ENCODE measurements at places on chromosomes 7 and 10.
A peak's percentile ranks its signal among the peaks of the same experiment; 100 is the strongest.

DNA sequence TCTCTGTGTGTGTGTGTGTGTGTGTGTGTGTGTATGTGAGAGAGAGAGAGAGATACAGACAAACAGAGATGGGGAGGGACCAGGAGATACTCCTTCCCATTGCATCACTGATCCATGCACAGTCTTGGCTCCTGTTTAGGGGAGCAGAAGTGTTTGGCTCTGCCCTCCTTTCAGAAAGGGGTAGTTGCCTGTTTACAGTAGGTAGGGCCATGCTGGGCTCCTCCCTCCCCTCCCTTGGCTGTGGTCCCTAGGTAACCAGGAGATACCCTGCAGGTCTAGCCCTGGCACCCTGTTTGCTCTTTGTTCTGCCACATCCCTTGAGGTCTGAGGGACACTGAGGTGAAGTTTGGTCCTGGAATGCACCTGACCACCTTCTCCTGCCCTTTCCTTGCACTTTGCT lies 95.3 kb downstream of the RAMP3 start:
- H3K36me3 ChIP-seq, result no peaks in the 10 kb centered on the region
- peaks cover 4% of the 10 kb centered on the region for H3K4me1 ChIP-seq
- DNase-seq, result no peak
- H3K4me3 ChIP-seq, result no peak overlapping the region

GRCh38 chr7:132877573-132877972 lies 204.3 kb downstream of the CHCHD3 start:
- H3K4me1 ChIP-seq, result no peaks in the 10 kb centered on the region
- no peaks in the 10 kb centered on the region for H3K27me3 ChIP-seq
- no peak overlapping the region for H3K27ac ChIP-seq
- DNase-seq, result no peak
- H3K36me3 ChIP-seq, result no peaks in the 10 kb centered on the region

DNA sequence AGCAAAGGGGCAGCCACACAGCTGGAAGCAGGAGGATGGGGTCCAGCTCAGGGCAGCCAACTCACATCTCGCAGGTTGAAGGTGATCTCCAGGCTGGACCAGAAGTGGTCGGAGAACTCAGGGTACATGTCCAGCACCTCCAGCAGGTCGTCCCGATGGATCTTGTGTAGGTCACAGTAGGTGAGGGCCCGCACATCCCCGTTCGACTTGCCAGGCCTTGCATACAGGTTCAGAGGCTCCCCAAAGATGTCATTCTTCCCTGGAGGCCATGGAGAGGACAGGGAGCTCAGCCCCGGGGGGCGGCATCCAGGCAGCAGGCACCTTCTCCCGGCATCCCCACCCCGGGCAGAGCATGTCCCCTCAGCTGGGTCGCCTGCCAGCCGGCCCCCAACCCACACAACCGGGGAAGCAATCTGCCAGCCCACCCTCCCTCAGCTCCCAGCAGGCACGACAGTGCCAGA lies 29.3 kb downstream of the KCNH2 start:
- peaks cover 28% of the 10 kb centered on the region for H3K27me3 ChIP-seq
- H3K27ac ChIP-seq, result no peak overlapping the region
- H3K4me3 ChIP-seq, result no peak overlapping the region
- no peaks in the 10 kb centered on the region for H3K36me3 ChIP-seq

DNA sequence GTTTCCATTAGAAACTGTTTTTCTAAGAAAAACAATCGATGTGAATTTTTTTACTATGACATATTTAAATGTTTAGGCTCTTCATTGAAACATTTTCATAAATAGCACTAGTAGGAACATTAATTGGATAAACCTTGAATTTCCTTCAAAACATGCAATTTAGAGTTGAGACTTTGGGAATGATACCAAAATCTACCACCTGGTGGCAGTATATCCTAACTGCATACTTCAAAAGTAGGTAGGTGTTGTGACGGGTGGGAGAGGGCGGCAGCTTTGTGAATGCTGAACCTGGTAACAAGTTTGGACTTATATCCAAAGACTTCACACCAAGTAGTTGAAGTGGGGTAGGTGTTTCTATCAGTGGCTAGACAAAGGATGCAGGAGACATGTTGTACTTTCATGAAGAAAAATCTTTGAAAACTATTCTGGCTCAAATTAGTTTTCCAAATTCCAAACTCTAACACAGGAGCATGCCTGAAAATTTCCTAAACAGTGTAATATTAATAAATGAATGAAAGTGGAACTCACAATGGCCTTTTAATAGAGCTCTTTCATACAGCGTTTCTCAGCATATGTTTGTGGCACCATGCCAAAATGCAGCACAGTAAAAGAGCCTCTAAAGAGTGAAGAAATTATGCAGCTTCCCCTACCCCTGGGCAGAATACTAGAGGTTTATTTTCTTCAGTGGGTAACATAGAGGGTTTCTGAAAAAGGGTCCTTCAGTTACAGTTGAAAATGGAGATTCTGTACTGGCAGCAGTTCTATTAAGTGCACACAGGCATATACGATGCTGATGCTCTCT lies 201.0 kb upstream of the TPK1 start:
- H3K27me3 ChIP-seq, result no peaks in the 10 kb centered on the region
- H3K4me3 ChIP-seq, result no peak overlapping the region
- no peaks in the 10 kb centered on the region for H3K36me3 ChIP-seq
- H3K4me1 ChIP-seq, result no peaks in the 10 kb centered on the region
- DNase-seq, result no peak

DNA sequence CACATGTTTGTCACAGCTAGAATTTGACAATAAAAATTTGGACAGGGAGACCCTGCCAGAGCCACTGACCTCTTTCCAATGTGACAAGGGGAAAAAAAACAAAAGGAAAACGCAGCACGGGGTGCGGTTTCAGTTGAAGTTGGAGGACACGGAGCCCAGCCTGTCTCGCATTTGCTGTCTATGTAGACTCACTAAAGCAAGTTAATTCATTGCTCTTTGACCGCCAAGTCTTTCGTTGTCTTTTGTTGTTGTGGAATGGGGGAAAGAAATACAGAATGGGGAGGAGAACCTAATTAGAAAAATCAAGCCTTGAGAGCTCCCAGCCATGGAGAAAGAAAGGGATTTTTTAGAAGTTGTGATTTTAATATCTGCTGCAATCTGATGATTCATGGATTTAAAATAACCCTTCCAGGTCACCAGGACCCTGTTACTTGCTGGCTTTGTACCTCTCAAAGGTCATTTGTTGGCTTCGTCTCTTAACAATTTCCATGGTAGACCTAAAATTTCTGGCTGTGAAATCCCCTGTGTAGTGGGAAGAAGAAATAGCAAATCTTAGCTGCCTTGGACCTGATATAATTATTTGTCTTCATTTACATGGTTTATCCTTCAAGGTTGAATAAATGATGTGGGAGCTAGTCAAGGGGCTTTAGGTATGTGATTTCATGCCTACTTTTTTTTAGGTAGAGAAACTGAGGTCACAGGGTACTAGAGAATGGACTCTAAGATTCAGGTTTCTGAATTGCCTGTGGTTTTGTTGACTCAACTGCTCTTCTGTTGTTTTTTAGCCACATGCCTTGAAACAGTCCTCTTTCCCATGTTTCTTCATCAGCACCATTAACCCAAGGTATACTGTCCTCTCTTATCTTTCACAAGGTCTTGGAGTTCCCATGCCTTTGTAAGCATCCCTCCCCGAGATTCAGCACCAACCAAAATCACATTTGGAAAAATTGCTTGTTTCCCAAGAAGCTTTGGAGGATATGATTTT lies 78.7 kb downstream of the TCF7L2 start:
- no peaks in the 10 kb centered on the region for H3K36me3 ChIP-seq
- no peak overlapping the region for H3K4me3 ChIP-seq
- H3K27me3 ChIP-seq, result no peaks in the 10 kb centered on the region

DNA sequence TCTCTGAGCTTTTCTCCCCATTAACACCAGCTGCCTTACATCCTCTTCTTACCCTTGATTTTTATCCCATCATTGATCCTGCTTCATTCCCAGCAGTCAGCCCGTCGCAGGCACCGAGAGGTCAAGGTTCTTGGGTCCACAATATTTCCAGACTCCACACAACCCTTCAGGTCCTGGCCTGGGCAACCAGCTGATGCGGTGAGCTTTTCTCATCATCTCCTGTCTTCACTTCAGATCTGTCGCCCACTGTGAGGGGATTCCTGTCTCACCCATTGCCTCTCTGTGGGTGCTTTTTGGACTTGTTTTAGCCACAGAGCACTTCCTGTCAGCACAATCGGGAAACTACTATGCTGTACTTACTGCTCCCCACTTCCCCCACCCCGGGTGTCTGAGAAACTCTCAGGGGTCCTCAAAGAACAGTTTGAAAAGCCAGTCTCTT lies 8.4 kb upstream of the PVRIG start:
- no peaks in the 10 kb centered on the region for H3K27me3 ChIP-seq
- no peaks in the 10 kb centered on the region for H3K4me1 ChIP-seq
- no peak overlapping the region for H3K27ac ChIP-seq
- H3K4me3 ChIP-seq, result no peak overlapping the region

DNA sequence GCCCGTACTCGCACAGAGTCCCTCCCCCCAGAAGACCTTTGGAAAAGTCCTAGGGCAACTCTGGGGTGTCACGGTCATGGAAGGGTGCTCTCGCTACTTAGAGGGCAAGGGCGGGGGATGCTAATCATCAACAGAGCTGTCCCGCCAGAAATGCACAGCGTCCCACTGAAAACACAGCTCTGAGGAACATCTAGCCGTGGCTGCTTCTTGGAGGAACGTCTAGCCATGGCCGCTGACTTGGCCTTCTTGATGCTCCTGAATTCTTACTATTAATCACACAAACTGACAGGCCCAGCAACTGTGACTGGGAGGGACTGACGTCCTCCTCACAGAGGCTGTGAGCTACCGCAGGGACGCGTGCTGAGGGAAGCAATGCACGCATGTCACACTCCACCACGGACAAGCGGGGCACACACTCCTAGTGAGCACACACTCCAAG lies 1.7 kb downstream of the TUBGCP2 start:
- H3K36me3 ChIP-seq, result peaks cover 33% of the 10 kb centered on the region
- H3K27ac ChIP-seq, result peak overlapping the region; percentile 99
- peaks cover 28% of the 10 kb centered on the region for H3K4me1 ChIP-seq
- DNase-seq, result no peak
- H3K4me3 ChIP-seq, result no peak overlapping the region

- H3K4me1 ChIP-seq, result no peaks in the 10 kb centered on the region
- no peaks in the 10 kb centered on the region for H3K27me3 ChIP-seq
- no peak overlapping the region for H3K4me3 ChIP-seq
- H3K36me3 ChIP-seq, result no peaks in the 10 kb centered on the region
These were observed 311.4 kb upstream of the AKR1E2 start for GRCh38 chr10:4514445-4515108.

- H3K27me3 ChIP-seq, result no peaks in the 10 kb centered on the region
- DNase-seq, result no peak
- peaks cover 23% of the 10 kb centered on the region for H3K36me3 ChIP-seq
- H3K4me1 ChIP-seq, result peaks cover 92% of the 10 kb centered on the region
- H3K4me3 ChIP-seq, result no peak overlapping the region
- H3K27ac ChIP-seq, result peak overlapping the region; percentile 78
These were observed 68.6 kb downstream of the ZMIZ1 start for GRCh38 chr10:79137300-79137756.

GRCh38 chr10:593901-594457 lies 95.5 kb downstream of the DIP2C start:
- H3K27me3 ChIP-seq, result no peaks in the 10 kb centered on the region
- no peak overlapping the region for H3K27ac ChIP-seq
- no peak overlapping the region for H3K4me3 ChIP-seq

- no peaks in the 10 kb centered on the region for H3K36me3 ChIP-seq
- DNase-seq, result no peak
- peak overlapping the region; percentile 54 for H3K27ac ChIP-seq
- H3K4me3 ChIP-seq, result no peak overlapping the region
- H3K4me1 ChIP-seq, result peaks cover 67% of the 10 kb centered on the region
These were observed 107.7 kb upstream of the EEPD1 start for GRCh38 chr7:36045326-36045725.

DNA sequence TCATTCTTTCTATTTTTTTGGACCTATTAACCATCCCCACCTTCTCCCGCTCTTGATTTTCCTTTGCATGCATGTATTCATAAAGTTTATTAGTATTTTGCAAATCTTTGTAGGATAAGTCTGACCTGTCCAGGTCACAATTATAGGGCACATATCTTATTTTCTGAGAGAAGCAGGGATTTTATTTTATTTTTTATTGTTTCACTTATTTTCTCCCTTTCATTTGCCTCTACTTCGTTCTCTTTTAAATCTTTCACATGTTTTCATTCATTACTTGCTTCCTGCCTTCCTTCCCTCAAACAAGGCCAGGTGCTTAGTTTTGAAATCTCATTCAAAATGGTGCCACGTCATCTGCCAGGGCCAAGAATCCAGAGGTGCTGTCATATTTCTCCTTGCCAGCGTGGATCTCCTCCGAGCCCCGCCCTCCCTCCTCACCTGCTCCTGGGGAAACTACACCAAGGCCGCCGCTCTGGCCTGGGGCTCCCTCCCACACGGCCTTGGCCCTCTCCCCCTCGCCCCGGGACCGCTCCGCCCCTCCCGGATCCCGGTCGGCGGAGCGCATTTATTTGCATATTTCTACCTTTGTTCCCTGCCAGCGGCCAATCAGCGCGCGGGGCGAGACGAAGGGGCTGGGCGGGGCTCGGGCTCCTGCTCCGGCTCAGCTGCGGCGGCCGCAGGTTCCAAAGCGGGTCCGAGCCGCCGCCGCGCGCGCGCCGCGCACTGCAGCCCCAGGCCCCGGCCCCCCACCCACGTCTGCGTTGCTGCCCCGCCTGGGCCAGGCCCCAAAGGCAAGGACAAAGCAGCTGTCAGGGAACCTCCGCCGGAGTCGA lies at the start of gene TSPAN13:
TSPAN13 (plus strand) TSS at position 654 of the 830 bp plus-strand sequence. CDS start 213 bp downstream, outside the sequence.
- no peaks in the 10 kb centered on the region for H3K36me3 ChIP-seq
- DNase-seq, result peak; percentile 93
- no peaks in the 10 kb centered on the region for H3K4me1 ChIP-seq
- H3K27ac ChIP-seq, result peak within 1 kb of the TSS; percentile 65
- no peaks in the 10 kb centered on the region for H3K27me3 ChIP-seq

DNA sequence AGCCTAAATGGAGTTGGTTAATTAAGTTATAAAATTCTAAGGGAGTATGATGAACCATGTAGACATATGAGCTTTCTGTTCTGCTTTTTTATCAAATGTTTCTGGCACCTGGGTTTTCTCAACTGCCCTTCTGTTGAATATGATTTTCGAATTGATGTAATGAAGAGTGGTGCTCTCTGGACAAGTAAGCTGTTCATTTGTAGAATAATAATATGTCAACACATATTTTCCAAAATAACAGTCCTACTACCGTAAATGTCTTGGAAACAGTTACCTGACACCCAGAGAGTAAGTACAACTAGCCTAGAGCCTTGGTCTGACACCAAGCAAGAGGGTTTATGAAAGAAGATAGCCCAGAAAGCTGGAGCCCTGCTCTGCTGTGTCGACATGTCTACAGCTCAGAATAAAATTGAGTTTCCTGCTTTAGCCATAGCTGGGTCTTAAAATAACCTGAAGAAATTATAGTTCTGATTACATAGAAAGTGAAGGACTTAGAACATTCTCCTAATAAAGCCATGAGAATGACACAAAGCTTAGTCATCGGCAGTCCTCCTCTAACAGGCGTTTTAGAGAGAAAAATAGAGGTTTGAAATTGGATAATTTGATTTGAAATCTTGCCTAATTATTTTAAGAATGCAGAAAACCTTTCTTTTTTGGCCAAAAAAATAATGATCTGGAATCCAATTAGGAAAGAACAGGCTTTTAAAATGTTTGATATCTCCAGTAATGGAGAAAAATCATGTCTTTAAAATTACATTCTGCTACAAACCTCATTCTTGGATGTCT lies 25.1 kb downstream of the HDAC9 start:
- no peak overlapping the region for H3K4me3 ChIP-seq
- no peaks in the 10 kb centered on the region for H3K27me3 ChIP-seq
- no peak for DNase-seq
- H3K4me1 ChIP-seq, result no peaks in the 10 kb centered on the region
- no peak overlapping the region for H3K27ac ChIP-seq

GRCh38 chr7:7720193-7720592 lies 1.8 kb upstream of the RPA3 start:
- H3K4me3 ChIP-seq, result no peak overlapping the region
- no peak overlapping the region for H3K27ac ChIP-seq
- H3K36me3 ChIP-seq, result peaks cover 4% of the 10 kb centered on the region
- H3K4me1 ChIP-seq, result no peaks in the 10 kb centered on the region
- no peaks in the 10 kb centered on the region for H3K27me3 ChIP-seq
- no peak for DNase-seq
